ENCODE measurements at places on chromosomes 5 and 9. TPM values are rescaled to one million over a fixed set of nuclear protein-coding genes. Genes with fewer than 3 reads are reported as not detected.

PCDHB5 gene
- not detected for total RNA-seq

IGIP gene
- total RNA-seq, result 5.5 TPM

SUB1 gene
- total RNA-seq, result 82.2 TPM

IFNK gene
- not detected for total RNA-seq

ZNF608 gene
- 58.8 TPM for total RNA-seq

SLC44A1 gene
- total RNA-seq, result 81.3 TPM

NTNG2 gene
- total RNA-seq, result 3.2 TPM

KIF20A gene
- 76.7 TPM for total RNA-seq

DNA sequence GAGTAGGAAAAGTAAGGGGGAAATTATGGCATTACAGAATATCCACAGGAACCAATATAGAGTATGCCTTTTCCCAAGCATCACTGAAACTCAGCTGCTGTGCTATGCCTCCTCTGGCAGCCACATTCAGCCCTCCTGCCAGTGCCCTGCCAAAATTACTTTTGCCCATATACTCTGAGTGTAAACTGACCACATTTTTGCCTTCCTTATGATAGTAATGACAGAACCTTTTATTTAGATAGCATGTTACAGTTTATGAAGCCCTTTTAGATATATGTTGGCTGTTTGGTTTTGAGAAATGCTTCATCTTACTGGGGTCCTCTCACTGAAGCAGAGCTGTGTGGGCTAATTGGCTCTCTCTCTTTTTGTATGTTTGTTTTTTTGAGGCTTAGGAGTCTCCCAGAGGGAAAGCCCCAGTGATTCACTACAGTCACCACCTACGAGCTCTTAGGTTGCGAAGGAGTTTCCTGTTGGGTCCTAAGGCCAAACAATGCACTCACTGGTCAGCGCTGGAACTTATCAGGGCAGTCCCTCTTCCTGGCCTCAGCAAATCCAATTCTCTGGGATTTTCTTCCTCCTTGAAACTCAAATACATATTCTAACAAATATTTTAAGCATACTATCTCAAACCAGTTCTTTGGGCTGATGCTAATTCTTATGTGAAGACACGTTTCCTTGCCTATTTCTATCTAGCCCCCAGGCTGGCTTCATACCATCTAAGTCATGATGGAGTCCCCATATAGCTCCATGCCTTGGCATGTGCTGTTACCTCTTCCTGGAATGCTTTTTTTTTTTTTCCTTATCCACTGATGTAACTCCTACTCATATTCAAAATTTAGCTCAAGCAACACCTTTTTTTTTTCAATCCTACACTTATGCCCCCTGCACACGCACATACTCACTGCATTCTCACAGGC is 3.7 kb downstream of the PHF24 start:
- DNase-seq, result no peak

- no peak for DNase-seq
Measured at GRCh38 chr5:154092356-154093141, 53.8 kb downstream of the MFAP3 start.

DNA sequence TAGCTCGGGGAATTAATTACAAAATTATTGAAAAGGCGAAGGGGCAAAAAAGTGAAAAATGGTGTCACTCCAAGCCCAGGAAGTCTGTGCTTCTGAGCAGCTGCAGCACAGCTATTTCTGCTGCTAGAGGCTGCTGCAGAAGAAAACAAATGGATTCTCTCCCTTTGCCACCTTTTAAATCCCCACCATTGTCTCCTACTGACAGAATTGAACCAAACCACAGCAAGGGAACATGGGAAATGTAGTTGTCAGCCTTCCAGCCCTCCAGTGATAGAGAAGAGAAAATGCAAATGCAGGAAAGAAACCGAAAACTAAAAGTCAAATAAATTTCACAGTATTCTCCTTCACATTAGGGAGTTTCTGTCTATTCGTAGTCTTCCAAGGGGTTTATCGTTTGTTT is 33.4 kb upstream of the CDC42SE2 start:
- DNase-seq, result no peak

DNA sequence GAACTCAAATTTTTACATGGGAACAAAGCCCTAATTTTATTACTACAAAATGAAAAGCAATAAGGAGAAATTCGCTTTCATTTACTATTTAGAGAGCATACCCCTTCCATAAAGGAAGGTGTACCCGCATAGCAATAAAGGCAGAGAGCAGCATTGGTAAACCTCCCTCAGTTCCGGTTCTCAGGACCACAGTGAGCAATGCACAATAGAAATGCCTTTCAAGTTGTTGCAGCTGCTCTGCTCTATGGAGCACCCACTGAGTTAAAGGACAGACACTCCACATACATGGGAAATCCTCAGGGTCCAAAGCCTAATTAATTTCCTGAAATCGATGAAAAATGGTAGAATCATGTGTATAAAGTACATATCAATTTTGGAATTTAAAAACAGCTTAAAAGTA is 89.9 kb upstream of the MPDZ start:
- no peak for DNase-seq

- peak; percentile 51 for DNase-seq
Measured at GRCh38 chr5:137778772-137779564, 24.8 kb upstream of the HNRNPA0 start.

GRCh38 chr9:107240260-107240659 is 42.8 kb upstream of the RAD23B start:
- no peak for DNase-seq

- DNase-seq, result peak; percentile 34
Measured at GRCh38 chr9:77475641-77476473, 172.3 kb downstream of the GNA14 start.
